CD4-positive, alpha-beta T cell treated with Interleukin-1 beta for 1 hour (primary cell): ENCODE measurements at places on chromosomes 4 and X.

- DNase-seq = no peak
Measured at GRCh38 chr4:150382028-150382427, 199.9 kb upstream of the MAB21L2 start.

- DNase-seq = no peak
Measured at GRCh38 chrX:14591976-14592375, 62.6 kb downstream of the GLRA2 start.

- no peak for DNase-seq
Measured at GRCh38 chr4:165288226-165288625, 39.2 kb upstream of the MSMO1 start.

GRCh38 chr4:164169591-164169990 is 584.3 kb upstream of the SMIM31 start:
- no peak for DNase-seq

GRCh38 chr4:100566396-100566795 is 48.6 kb upstream of the EMCN start:
- DNase-seq = no peak

DNA sequence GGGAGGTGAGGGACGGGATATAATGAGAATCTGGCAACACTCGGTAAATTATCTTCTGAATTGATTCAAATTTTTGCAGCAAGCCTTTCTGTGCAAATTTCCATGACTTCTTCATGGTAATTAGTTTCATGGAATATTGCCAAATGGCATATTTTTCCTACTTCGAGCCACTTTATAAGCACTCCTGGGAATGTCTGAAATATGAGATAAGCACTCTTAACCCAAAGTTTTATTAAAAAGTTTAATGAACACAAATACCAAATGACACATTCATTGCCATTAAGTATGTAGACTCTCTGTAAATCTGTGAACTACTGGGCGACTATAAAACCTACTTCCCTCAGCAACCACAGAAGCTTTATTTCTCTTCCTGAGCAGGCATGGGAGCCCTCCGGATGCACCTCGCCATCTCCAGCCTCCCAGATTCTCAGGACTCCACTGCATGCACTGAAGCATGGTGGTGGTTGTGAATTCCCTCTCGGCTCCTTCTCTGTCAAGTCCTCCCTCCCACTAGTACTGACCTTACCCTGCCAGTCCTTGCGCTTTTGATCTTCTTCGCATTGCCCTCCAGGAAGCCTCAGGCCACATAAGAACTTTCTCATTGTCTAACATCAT is 154.4 kb upstream of the RPL34 start:
- no peak for DNase-seq

DNA sequence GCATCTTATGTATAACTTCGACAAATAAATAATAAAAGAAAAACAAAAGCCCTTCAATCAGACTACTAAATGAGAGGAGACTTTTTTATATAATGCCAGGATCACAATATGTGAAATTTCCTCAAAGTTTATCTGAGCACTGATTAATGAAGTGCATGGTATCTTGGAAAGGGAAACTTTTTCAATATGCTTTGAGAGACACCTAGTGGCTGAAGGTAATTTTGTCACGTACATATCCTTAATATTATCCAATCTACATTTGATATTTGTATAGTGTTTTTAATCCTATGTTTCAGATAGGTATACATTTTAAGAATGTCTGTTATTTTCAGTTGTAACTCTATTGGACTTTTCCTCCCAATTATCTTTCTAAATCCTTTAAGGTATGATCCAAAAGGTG is 146.8 kb downstream of the KLHL4 start:
- no peak for DNase-seq

GRCh38 chr4:16820329-16820728 is 78.1 kb downstream of the LDB2 start:
- DNase-seq = no peak

DNA sequence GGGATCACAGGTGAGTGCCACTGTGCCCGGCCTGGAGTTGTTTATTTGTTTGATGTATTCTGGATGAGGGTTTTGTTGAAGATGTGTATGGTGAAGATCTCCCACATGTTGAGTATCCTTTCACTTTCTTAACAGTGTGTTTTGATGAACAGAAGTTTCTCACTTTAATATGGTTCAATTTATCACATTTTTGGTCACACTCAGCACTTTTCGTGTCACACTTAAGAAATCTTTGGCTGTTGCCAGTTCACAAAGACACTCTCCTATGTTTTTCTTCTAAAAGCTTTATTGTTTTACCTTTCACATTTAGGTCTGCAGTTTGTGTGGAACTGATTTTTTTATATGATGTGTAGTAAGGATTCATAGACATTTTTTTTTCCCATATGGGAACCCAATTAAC is 16.6 kb upstream of the ZNF185 start:
- no peak for DNase-seq
